ENCODE measurements at places on chromosomes 12 and 14. TPM values are rescaled to one million over a fixed set of nuclear protein-coding genes. Genes with fewer than 3 reads are reported as not detected.

TRIM9 gene
- 8.5 TPM for total RNA-seq

HCFC2 gene
- 36.2 TPM for total RNA-seq

TCTN2 gene
- 22.7 TPM for total RNA-seq

RFX4 gene
- 52.7 TPM for total RNA-seq

IGF1 gene
- total RNA-seq = 16.9 TPM

CLEC12A gene
- not detected for total RNA-seq

IFNG-AS1 gene
- not detected for total RNA-seq

DUSP6 gene
- 17.2 TPM for total RNA-seq

FOXG1 gene
- total RNA-seq = 5.5 TPM

RND1 gene
- 0.81 TPM for total RNA-seq

ADAM20 gene
- total RNA-seq = 9.6 TPM

SDR9C7 gene
- not detected for total RNA-seq

GPR65 gene
- total RNA-seq = 0.31 TPM

RASAL1 gene
- total RNA-seq = 18.2 TPM

NRL gene
- total RNA-seq = 6.6 TPM

SERPINA1 gene
- total RNA-seq = 2.2 TPM

ABCD2 gene
- total RNA-seq = 0.55 TPM

GPR137C gene
- 7.1 TPM for total RNA-seq

All from testis (tissue), 5 donors.